ENCODE measurements at places on chromosomes 5 and 9.

DNA sequence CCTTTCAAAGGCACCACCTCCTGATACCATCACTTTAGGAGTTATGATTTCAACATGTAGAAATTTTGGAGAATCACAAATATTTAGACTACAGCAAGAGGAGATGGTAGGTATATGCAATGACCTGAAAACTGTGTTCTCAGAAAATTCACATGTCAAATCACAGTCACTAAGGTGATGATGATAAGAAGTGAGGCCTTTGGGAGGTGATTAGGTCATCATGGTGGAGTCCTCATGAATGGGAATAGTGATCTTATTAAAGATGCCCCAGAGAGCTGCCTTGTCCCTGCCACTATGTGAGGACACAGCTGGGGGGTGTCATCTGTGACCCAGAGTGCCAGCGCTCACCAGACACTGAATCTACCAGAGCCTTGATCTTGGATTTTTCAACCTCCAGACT, 513.5 kb upstream of the TUSC1 start:
- ATAC-seq, result no peak

GRCh38 chr9:105187781-105188180, 56.7 kb upstream of the SLC44A1 start:
- no peak for ATAC-seq

GRCh38 chr5:132467287-132467984, 23.1 kb downstream of the IRF1 start:
- ATAC-seq, result no peak

GRCh38 chr9:13429301-13430190, 150.1 kb upstream of the MPDZ start:
- no peak for ATAC-seq

DNA sequence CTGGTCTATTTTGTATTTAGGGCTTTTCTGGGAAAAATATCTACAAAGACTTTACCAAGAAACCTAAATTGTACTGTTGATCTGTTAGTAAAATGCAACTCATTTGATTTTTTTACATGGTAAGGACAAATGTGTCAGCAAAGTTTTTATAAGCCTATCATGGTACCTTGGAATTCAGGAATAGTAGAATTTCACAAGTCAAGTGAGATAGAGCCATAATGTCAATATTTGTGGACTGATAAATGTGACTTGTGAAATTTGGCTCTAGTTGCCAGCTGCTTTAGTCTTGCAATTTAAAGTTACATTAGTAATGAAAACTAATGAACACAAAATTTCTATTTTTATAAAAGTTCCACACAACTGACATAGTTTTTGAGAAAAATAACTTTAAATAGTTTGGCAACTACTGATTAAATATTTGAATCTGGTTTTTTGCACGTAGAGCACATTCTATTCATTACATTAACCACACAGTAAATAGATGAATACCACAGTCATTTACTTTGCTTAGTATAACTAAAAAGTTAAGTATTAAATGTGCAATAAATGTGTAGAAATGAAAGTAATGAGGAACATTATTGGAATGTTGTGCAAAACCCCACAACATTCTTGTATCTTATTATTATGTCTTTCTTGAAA, 41.2 kb upstream of the RIOK2 start:
- ATAC-seq, result no peak

Data from gastroesophageal sphincter (tissue), 4 donors.